COLO829 (cell line): ENCODE measurements at places on chromosomes 13 and 19.

DNA sequence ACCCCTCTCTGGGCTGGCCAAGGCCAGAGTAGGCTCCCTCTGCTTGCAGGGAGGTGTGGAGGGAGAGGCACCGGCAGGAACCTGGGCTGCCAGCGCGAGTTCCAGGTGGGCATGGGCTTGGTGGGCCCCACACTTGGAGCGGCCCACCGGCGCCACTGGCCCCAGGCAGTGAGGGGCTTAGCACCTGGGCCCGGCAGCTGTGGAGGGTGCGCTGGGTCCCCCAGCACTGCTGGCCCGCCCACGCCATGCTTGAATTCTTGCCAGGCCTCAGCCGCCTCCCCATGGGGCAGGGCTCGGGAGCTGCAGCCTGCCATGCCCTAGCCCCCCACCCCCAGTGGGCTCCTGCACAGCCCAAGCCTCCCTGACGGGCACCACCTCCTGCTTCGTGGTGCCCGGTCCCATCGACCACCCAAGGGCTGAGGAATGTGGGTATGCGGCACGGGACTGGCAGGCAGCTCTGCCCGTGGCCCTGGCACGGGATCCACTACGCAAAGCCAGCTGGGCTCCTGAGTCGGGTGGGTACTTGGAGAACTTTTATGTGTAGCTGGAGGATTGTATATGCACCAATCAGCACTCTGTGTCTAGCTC is 1648.0 kb downstream of the OLFM4 start:
- no peak for DNase-seq

DNA sequence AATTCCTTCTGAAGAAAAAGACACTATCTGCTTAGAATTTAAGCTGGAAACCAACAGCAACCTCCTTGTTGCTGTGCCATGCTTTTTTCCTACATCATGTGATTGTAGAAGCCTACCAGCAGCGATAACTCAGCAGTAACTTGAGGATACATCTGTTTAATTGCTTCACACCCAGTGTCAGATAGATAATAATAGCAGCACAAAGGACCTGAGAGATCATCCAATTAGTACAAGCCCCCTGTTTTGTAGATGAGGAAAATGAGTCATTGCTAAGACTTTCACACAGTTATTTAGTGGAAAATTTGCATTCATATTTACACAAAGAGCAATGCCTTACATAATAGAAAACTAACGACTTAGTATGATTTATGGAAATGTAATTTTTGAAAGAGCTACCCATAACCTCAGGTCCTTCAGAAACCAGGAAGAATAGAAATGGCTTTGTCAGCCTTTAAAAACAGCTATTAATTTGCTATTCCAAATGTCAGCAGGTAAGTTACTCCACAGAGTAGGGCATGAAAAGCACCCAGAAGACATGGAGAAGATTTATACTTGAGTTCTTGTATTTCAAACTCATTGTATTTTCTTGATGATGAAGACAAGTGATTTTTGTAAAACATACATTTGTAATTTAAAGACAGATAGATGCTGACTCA is 93.7 kb upstream of the SGCG start:
- DNase-seq = no peak

DNA sequence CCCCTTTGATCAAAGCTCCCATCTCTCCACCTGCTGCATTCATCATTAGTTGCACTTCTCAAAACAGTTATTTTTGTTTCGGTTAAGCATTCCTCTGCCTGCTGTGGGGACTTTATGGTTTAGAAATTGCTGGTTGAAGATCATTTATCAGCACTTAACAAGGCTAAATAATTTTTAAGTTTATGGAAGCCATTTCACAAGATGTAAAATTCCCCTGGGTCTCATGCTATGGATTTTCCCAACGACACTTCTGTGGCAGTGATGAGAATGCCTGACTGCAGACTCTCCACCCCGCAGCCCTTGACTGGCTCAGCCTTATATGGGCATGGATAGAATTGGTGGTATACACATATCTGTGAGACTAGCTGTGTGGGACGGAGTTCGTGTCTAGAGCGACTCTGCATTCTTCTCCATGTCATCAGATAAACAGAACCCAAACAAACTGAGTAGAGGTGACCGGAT is 52.8 kb downstream of the COL4A2 start:
- DNase-seq = no peak

GRCh38 chr13:26538363-26539317 is 18.8 kb upstream of the WASF3 start:
- no peak for DNase-seq

- no peak for DNase-seq
Measured at GRCh38 chr13:102788683-102789082, 10.1 kb downstream of the POGLUT2 start.

DNA sequence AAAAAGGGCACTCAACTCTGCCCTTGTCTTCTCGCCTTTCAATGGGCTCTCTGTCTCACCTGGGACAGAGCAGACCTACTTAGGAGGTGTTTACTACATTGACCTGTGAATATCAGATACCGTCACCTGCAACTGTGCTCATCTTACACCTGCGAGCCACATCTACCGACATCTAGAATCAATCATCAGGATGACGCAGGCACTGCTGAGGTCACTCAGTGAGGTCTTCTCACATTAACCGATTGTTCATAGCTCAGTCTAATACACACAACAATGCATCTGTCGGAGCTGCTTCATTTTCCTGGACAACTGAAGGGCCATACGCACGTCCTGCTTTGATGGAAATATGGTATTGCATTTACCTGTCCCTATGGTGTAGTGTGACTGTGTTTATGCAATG is 211.9 kb downstream of the FGF9 start:
- no peak for DNase-seq

- DNase-seq = peak; percentile 44
Measured at GRCh38 chr13:38686577-38687245, at the start of gene FREM2. FREM2 (plus strand) TSS chr13:38687077; CDS start chr13:38687345, 268 bp downstream.

- no peak for DNase-seq
Measured at GRCh38 chr19:44636439-44637389, 7.0 kb upstream of the PVR start.

DNA sequence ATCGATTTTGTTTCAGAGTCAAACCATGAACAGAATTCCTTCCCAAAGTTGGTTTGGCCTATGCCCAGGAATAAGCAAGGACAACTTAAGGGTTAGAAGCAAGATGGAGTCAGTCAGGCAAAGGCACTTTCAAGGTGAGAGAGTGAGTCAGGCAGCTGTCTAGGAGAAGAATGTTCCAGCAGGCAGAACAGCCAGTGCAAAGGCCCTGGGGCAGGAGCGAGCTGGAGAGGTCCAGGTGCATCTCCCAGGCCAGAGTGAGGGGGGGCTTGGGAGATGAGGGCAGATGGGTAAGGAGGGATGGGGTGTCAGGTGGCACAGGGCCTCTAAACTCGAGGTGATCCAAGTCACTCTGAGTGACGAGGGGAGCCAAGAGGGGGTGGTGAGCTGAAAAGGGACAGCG is 9.2 kb upstream of the GRWD1 start:
- no peak for DNase-seq

DNA sequence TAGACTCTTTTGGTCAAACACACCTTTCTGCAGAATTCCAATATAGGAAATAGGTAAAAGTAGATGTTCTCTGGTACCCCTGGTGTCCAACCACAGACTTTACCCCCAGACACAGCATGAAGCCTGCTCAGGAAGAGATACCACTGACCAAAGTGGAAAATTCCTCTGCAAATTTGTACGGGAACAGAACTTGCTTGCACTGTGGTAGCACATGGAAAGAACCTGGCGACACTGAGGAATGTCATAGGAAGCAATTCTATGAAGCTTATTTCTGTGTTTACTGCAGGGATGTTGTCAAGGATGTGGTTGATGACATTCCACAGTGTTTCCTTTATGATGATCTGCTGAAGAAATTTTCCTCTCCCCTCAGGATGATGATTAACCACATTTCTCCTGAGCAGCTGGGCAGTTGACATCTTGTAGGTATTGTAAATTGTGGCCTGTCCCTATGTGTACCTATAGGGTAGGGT is 48.9 kb upstream of the TNFSF11 start:
- no peak for DNase-seq
